ENCODE measurements at places on chromosomes 7 and 10. TPM values are rescaled to one million over a fixed set of nuclear protein-coding genes. Genes with fewer than 3 reads are reported as not detected.

LRRC27 gene
- total RNA-seq: 6.5 TPM

- no peaks in the 10 kb centered on the region for H3K36me3 ChIP-seq
- no peaks in the 10 kb centered on the region for H3K4me1 ChIP-seq
- no peak for DNase-seq
- no peaks in the 10 kb centered on the region for H3K27me3 ChIP-seq
These were observed 32.3 kb upstream of the PPIF start for GRCh38 chr10:79314761-79315601.

DNA sequence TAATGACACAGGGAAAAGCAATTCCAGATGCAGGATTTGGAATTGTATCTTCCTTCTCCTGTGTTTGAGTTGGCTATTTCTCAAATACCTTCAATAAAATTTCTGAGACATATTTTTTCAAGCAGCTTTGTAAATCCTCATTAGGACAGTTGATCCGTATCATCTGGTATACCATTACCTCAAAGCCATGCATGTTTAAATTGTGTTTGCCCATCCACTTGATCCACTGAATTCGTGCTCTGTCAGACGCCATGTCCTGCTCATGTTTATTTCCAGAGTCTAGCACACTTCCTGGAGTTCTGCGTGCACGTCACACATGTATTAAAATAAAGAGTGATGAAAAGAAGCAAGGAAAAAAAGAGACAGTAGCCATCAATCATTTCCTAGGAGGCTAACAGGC, 141.8 kb upstream of the CDC14C start:
- H3K27me3 ChIP-seq: no peaks in the 10 kb centered on the region
- no peaks in the 10 kb centered on the region for H3K36me3 ChIP-seq
- no peak overlapping the region for H3K27ac ChIP-seq
- peaks cover 4% of the 10 kb centered on the region for H3K4me1 ChIP-seq
- H3K4me3 ChIP-seq: no peak overlapping the region

DNA sequence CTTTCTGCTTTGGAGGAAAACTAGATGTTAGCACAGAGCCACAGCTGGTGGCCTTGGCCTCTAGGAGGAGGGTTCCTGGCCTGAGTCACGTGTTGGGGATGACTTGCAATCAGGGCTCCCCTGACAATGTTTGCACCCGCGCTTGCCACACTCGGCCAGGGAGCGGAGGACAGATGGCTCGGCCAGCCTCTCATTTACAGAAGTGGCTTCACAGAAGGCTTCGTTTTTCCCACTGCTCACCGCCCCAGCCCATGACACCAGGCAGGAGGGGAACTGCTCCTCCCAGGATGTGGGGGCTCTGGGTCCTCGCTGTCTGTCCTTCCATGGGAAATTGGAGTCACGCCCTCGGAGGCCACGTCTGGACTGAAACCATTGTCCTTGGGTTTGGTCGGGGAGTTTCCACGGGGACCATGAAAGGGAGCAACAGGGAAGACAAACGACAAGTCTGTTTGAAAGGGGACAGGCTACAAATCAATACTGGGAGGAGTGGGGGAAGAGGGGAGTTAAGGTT, 49.6 kb upstream of the UBE3C start:
- no peak for DNase-seq
- no peak overlapping the region for H3K4me3 ChIP-seq
- H3K27ac ChIP-seq: no peak overlapping the region
- no peaks in the 10 kb centered on the region for H3K36me3 ChIP-seq
- no peaks in the 10 kb centered on the region for H3K4me1 ChIP-seq

GRCh38 chr7:72069263-72069662, 342.9 kb downstream of the CALN1 start:
- H3K4me1 ChIP-seq: no peaks in the 10 kb centered on the region
- no peaks in the 10 kb centered on the region for H3K36me3 ChIP-seq
- no peaks in the 10 kb centered on the region for H3K27me3 ChIP-seq
- DNase-seq: no peak
- H3K27ac ChIP-seq: no peak overlapping the region

- H3K27ac ChIP-seq: no peak overlapping the region
- DNase-seq: no peak
- peaks cover 5% of the 10 kb centered on the region for H3K4me1 ChIP-seq
- H3K27me3 ChIP-seq: no peaks in the 10 kb centered on the region
These were observed 34.8 kb downstream of the SGCE start for GRCh38 chr7:94621120-94621519.

OPALIN gene
- total RNA-seq: not detected

DNA sequence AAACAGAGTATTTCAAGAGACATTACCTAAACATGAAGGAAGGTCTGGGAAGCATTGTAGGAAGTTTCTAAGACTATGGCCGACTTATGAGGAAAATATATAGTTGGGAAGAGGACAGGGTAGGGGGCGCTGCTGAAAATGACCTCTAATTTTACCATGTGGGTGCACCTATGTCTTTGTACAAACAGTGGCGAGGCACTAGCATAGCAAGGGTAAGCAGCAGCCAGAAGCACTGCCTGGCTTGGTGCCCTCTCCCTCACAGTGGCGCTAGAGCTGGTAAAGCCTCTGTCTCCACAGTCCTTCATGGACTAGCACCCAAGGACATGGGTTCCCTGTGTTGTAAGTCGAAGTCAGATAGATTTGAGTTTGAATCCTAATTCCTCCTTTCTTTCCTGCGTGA, 461.2 kb downstream of the INHBA start:
- H3K27me3 ChIP-seq: no peaks in the 10 kb centered on the region
- H3K27ac ChIP-seq: no peak overlapping the region
- no peak overlapping the region for H3K4me3 ChIP-seq
- H3K4me1 ChIP-seq: no peaks in the 10 kb centered on the region
- DNase-seq: no peak

TFEC gene
- 2.3 TPM for total RNA-seq

DNA sequence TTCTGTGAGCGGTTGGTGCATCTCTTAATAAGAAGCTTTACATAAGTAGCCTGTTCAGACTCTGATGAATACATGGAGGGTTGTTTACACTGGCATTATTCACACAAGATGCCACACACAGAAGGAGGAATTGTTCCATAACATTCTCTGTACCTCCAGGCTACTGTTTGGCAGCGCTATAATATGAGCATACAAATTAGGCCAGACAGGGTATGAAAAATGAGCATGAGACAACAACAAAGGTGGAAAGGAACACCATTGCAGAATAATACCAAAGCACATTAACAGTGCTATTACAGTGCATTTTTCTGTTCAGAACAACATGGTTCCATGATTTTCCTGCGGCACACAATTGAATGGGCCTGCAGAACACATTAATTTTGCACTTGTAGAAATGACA, 417.2 kb upstream of the C7orf33 start:
- no peaks in the 10 kb centered on the region for H3K27me3 ChIP-seq
- no peak overlapping the region for H3K27ac ChIP-seq
- H3K36me3 ChIP-seq: no peaks in the 10 kb centered on the region
- DNase-seq: no peak
- H3K4me1 ChIP-seq: no peaks in the 10 kb centered on the region

- H3K27me3 ChIP-seq: no peaks in the 10 kb centered on the region
- H3K27ac ChIP-seq: no peak overlapping the region
- no peaks in the 10 kb centered on the region for H3K4me1 ChIP-seq
- H3K4me3 ChIP-seq: no peak overlapping the region
- no peak for DNase-seq
These were observed 309.9 kb upstream of the IGFBP3 start for GRCh38 chr7:46230990-46231305.

NOBOX gene
- not detected for total RNA-seq

DNA sequence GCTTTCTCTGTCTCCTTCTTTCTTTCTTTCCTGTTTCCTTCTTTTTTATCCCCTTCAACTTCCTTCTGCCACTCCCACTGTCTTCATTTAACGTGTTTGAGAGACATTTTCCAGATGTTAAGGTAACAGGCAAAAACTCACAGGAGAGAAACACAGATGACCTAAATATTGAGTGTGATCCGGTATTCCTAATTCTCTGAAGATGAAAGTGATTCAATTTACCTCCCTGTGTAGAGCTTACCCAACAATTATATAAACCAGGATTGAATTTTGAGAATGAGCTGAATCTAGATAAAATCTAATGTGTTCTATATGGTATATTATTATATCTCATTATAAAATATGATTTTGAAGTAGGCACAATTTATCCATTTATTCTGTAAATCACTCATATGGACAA, 46.5 kb upstream of the RSU1 start:
- no peak overlapping the region for H3K4me3 ChIP-seq
- H3K27ac ChIP-seq: no peak overlapping the region
- no peaks in the 10 kb centered on the region for H3K27me3 ChIP-seq
- no peak for DNase-seq

GRCh38 chr10:10829576-10829975, 188.1 kb upstream of the CELF2 start:
- H3K27me3 ChIP-seq: no peaks in the 10 kb centered on the region
- no peaks in the 10 kb centered on the region for H3K4me1 ChIP-seq
- no peaks in the 10 kb centered on the region for H3K36me3 ChIP-seq
- DNase-seq: no peak
- no peak overlapping the region for H3K27ac ChIP-seq

DNA sequence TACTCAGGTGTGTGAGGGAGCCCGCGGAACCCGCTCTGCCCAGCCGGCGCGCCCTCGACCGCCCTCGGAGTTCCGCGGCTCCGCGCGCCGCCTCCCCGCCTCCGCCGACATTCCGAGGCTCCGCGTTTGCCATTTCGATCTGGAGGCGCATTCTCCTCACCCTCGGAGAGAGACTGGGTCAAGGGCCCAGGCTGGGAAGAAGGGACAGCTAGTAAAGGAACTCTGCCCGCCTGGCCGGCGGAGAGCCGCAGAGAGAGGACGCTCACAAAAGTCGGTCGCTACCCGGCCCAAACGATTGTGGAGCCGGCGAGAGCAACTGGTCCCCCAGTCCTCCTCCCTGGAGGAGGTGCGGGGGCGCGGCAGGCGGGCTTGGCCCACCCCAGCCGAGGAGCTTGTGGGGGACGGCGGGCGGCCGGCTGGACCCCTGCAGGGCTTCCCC, 74.5 kb upstream of the LEP start:
- H3K4me1 ChIP-seq: peaks cover 23% of the 10 kb centered on the region
- DNase-seq: peak; percentile 26
- H3K4me3 ChIP-seq: peak overlapping the region; percentile 24
- H3K36me3 ChIP-seq: no peaks in the 10 kb centered on the region
- H3K27me3 ChIP-seq: no peaks in the 10 kb centered on the region

- H3K27me3 ChIP-seq: no peaks in the 10 kb centered on the region
- H3K4me3 ChIP-seq: no peak overlapping the region
- no peaks in the 10 kb centered on the region for H3K36me3 ChIP-seq
- no peaks in the 10 kb centered on the region for H3K4me1 ChIP-seq
- DNase-seq: no peak
- no peak overlapping the region for H3K27ac ChIP-seq
These were observed 86.6 kb downstream of the ZNF736 start for GRCh38 chr7:64400401-64400800.

GRCh38 chr7:4050126-4050660, 631.9 kb upstream of the FOXK1 start:
- no peaks in the 10 kb centered on the region for H3K27me3 ChIP-seq
- H3K4me1 ChIP-seq: no peaks in the 10 kb centered on the region
- no peak for DNase-seq
- H3K27ac ChIP-seq: no peak overlapping the region
- H3K36me3 ChIP-seq: no peaks in the 10 kb centered on the region

GRCh38 chr7:44852590-44852989, 4.7 kb upstream of the H2AZ2 start:
- no peak overlapping the region for H3K27ac ChIP-seq
- no peak for DNase-seq
- peaks cover 5% of the 10 kb centered on the region for H3K4me1 ChIP-seq
- H3K36me3 ChIP-seq: no peaks in the 10 kb centered on the region
- H3K4me3 ChIP-seq: no peak overlapping the region
- H3K27me3 ChIP-seq: no peaks in the 10 kb centered on the region

DNA sequence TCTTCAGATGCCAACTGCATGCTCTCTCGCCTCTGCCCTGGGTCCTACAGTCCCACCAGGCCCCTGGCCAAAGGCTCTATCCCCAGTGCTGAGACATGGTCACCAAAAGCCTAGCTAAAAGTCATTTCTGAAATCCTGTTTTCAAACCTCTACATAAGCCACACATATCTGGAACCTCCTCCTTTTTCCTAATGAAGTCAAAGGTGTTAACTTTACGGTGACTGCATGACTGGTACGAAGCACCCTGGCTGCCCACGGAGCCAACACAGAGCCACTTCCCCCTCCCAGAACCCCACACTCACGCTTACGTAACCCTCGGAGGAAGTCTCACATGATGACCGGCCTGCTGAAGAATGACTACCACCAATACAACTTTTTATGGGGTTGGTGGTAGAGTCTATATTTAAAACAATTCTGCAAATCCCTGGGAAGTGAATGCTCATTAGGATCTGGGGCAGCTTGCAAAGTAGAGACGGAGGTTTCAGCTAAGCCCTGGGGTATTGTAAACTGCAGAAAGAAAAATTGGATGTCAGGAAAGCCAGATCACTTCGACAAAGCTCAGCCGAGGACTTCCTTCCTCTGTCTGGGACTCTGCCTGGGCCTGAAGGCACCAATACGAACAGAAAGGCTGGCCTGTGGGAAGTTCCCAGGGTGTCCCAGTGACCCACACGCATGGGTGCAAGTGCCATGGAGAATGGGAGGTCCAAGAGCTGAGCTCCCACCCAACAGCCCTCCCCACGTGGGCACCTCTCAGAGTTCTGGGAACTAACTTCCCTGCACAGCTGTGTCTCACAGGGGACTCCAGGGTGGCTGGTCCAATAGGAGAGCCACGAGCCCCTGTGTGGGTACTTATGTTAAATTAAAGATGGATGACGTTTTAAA, 50.7 kb downstream of the PDGFA start:
- no peak overlapping the region for H3K4me3 ChIP-seq
- no peak overlapping the region for H3K27ac ChIP-seq
- H3K27me3 ChIP-seq: no peaks in the 10 kb centered on the region
- H3K4me1 ChIP-seq: peaks cover 8% of the 10 kb centered on the region
- H3K36me3 ChIP-seq: no peaks in the 10 kb centered on the region
- no peak for DNase-seq

- H3K4me3 ChIP-seq: no peak overlapping the region
- H3K27ac ChIP-seq: no peak overlapping the region
- H3K4me1 ChIP-seq: no peaks in the 10 kb centered on the region
- no peak for DNase-seq
These were observed 16.0 kb upstream of the ITGA8 start for GRCh38 chr10:15735763-15736162.

- no peaks in the 10 kb centered on the region for H3K4me1 ChIP-seq
- no peak overlapping the region for H3K4me3 ChIP-seq
- H3K27me3 ChIP-seq: no peaks in the 10 kb centered on the region
- H3K27ac ChIP-seq: no peak overlapping the region
- no peak for DNase-seq
These were observed 620.1 kb upstream of the DPP6 start for GRCh38 chr7:153432063-153432462.

DNA sequence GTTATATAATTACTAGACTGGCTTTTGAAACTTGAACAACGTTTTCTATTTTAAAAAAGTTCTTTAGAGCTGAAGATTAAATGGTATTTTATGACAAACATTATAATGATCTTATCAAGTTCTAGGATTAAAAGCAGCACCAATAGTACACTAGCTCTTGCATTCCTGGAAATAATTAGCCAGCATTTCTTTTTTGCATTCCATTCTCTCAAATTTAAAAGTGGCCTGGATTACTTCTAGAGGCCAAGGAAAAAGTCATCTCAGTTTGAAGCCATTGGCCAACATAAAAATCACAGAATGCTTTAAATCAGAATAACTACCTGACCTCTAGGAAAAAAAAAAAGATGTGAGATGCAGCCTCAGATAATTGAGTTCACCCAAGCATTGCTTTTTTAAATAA, 1326.4 kb upstream of the SORCS1 start:
- no peaks in the 10 kb centered on the region for H3K27me3 ChIP-seq
- peak overlapping the region; percentile 37 for H3K27ac ChIP-seq
- H3K4me1 ChIP-seq: no peaks in the 10 kb centered on the region
- DNase-seq: no peak
- H3K4me3 ChIP-seq: no peak overlapping the region
- H3K36me3 ChIP-seq: no peaks in the 10 kb centered on the region

RNF148 gene
- 4.9 TPM for total RNA-seq

Data from body of pancreas (tissue), 4 donors.